ENCODE measurements at places on chromosomes 6 and 20. TPM values are rescaled to one million over a fixed set of nuclear protein-coding genes. Genes with fewer than 3 reads are reported as not detected.
A peak's percentile ranks its signal among the peaks of the same experiment; 100 is the strongest.

RRAGD gene
- 12.2 TPM for total RNA-seq

CSE1L gene
- total RNA-seq = 54.7 TPM

SLC22A16 gene
- not detected for total RNA-seq

COX7A2 gene
- 325 TPM for total RNA-seq

SLC24A3 gene
- total RNA-seq = not detected

MYO6 gene
- total RNA-seq = 6.6 TPM

PGC gene
- not detected for total RNA-seq

PPDPF gene
- total RNA-seq = 91.0 TPM

BMP5 gene
- not detected for total RNA-seq

DNA sequence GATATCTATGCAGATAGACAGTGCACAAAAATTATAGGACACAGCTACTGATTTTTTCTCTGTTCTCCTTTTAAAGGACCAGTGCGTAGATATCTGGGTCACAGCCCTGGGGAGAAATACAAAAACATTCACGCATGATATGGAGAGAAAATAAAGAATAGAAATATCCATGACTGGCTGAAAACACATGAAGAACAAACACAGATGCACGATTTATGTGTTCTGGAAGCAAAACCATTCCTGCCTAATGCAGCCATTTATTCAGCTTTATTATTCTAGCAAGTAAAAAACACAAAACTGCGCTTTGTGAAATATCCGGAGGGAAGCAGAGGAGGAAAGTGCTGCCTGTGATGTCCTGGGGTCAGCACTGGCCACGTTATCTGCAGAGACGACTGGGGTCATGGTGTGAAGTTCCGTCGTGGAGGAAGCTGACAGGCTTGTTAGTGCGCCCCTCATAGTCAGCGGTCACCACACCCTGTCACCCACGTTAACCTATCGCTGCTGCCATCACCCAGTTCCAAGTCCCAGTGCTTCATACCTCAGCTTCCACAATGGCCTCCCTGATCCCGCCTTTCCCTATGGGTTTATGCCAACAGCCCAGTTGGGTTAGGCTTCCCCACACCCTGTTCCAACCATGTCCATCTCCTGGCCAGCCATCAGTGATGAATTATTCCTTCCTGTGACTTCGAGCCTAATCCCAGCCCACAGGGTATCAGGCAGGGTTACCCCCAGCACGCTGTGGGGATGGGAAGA, 86.6 kb upstream of the RPS6KA2 start:
- no peak for DNase-seq

DNA sequence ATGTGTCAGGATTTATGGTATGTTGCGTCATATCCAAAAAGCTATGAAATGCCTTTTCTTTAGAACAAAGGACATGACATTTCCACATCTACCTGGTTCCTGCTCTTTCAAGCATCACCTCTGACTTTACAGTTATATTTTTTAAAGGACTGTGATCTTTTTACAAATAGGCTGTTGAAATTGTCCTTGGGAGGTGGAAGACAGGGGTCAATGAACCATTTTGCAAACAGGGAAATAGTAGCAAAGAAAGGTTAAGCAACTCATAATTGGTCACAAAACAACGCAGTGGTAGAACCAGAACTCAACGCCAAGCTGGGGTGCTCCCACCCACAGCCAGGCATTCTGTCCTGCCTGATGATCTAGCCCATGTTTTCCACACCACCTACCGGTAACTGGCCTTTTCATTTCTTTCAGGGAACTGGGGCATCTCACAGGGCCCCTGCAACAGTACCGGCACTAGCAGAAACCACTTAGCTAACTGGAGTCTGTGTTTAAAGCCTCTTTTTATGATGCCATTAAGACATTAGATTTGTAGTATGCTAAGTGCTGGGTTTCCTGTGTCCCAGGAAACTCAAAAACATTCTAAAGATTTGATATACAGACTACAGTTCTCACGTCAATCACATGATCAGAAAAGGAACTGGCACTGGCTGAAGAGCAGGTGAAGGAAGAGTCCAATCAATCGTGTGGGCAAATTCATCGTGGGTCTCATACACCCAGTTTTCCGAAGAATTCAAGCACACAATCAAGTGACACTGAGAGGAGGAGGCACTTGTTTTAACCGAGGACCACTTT, 13.9 kb downstream of the ZNF217 start:
- peak; percentile 35 for DNase-seq

GRCh38 chr20:15064741-15065140, 727.3 kb upstream of the FLRT3 start:
- no peak for DNase-seq

- peak; percentile 63 for DNase-seq
Observed at GRCh38 chr6:89940225-89941027, 46.2 kb downstream of the GJA10 start.

DNA sequence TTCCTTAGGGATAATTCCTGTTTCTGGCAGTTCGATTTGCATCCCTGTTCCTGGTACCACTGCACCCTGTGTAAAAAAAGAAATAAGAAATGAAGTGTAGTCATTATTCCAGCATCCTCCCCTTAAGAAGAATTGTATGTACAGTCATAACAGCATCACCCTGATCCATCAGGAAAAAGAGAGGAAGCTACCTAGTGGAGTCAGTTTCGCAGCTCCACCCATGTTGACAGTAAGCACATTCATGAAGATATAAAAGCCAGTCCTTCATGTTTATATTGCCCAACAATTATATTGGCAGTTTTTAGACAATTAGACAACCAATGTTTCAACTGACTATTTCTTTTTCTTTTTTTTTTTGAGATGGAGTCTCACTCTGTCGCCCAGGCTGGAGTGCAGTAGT, 21.2 kb upstream of the HLA-G start:
- no peak for DNase-seq

DNA sequence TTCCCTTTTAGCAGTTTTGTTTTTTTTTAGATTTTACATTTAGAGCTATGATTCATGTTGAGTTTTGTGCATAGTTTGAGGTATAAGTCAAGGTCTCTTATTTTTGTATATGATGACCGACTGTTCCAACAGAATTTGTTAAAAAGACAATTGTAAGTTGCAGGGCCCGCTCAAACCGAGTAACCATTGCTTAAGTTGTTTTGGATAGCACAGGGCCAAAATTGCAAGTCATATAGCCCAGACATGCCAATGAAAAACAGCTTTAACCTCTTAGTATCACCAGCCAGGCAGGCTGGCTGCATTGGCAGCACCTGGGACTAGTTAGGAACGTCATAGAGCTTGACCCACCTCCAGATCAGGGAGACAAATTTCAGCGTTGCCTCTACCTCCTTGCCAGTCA, 47.3 kb downstream of the PFDN4 start:
- no peak for DNase-seq

DNA sequence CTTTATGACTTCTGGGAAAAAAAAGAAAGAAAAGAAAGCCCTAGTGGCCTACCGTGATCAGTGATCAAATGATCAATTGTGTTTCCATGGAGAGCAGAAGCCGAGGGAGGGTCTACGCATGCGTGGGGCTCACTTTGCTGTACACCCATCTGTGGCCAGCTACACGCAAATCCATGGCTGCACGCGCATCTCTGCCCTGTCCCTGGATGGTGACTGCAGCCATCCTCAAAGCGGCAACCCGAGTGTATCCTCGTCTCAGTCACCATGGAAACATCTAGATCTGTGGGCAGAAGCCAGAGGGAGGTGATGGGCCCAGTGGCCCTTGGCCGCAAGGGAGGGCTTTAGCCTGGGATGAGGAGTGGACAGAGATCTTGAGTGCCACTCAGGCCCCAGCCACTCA, 785 bp upstream of the ULBP3 start:
- no peak for DNase-seq

- DNase-seq = no peak
Observed at GRCh38 chr6:93676581-93676980, 257.2 kb upstream of the EPHA7 start.

- no peak for DNase-seq
Observed at GRCh38 chr6:24549674-24550353, 55.0 kb downstream of the ALDH5A1 start.

GRCh38 chr6:137230956-137231555, 11.9 kb upstream of the IFNGR1 start:
- DNase-seq = no peak

GRCh38 chr6:143099647-143100046, 39.0 kb downstream of the AIG1 start:
- DNase-seq = no peak

GRCh38 chr20:54681869-54682268, 206.5 kb downstream of the DOK5 start:
- no peak for DNase-seq

DNA sequence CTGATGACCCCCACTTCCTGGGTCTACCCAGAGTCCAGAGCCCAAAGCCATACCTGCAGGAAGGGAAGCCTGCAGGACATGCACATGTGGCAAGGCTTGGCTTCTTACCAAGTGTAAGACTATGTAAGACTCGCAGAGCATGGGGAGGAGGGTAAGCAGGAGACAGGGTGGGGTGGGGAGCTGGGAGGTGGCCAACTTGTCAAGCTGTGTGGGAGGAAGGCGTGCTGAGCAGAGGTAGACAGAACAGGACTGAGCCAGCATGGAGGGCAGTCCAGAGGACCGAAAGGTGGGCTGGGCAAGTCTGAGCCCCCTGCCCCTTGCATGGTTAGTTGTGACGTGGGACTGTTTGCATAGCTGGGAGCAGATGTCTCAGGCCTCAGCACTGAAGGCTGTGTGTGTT, 53.4 kb upstream of the RNF24 start:
- DNase-seq = no peak

- no peak for DNase-seq
Observed at GRCh38 chr6:96301781-96302180, 219.8 kb upstream of the UFL1 start.

DNA sequence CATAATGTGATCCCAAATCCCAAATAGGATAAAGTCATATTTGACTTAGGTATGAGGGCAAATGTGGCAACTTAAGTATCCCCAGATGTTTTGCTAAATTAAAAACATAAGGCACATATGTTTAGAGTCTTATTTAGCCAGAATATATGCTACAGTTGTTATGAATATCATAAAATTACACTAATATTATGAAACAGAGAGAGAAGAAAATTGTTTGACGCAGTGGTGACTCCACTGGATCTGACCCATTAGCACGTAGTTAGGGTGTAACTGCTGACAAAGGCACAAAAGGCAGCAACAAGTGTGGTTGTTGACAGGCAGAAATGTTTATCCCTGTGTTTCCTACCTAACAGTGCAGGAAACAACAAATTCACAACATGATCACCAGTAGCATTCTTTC, 152.4 kb upstream of the THBS2 start:
- no peak for DNase-seq

DNA sequence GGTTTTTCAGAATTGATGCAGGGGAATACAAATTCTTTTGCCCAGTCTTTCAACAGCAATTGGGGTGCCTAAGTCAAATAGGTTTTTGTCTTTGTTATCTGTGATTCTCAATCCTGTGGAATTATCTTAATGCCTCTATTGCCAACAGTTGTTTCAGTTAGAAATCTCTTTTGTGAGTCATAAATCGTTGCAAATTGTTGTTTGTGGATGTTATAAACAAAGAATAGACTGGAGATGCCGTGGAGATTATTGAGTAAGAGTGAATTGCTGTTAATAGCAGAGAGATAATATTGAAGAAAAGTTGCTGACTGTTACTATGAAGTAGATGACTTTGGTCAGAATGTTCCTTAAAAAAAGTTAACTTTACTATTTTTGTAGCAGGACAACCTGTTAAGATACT, 63.7 kb upstream of the POPDC3 start:
- DNase-seq = no peak

DNA sequence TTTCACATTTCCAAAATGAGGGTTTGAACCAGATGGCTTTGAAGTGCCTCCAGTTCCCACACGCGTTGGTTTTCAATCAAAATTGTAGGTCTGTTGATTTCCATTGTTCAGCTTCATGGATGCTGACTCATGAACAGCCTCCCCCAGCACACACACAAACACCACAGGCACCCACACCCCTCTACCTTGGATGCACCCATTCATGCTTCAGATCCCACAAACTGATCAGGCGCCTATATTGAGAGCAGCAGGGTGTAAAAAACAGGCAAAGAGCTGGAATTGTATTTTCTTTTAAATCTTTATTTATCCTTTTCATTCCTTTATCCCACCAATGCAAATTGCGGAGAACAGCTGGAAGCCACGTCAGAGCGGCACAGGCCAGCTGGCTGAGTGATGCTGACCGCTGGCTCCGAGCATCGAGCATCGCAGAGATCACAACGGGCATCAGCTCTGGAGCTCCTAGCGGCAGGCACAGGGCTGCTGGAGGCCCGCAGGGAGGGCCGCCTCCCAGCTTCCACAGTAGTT, 29.3 kb upstream of the TBC1D7 start:
- DNase-seq = no peak

- DNase-seq = no peak
Observed at GRCh38 chr20:432208-432607, 24.1 kb downstream of the RBCK1 start.

GRCh38 chr6:37761554-37762271, 57.8 kb upstream of the ZFAND3 start:
- DNase-seq = no peak
